Hindlimb muscle (tissue), 1 donor: ENCODE measurements at places on chromosomes 7 and 10.

DNA sequence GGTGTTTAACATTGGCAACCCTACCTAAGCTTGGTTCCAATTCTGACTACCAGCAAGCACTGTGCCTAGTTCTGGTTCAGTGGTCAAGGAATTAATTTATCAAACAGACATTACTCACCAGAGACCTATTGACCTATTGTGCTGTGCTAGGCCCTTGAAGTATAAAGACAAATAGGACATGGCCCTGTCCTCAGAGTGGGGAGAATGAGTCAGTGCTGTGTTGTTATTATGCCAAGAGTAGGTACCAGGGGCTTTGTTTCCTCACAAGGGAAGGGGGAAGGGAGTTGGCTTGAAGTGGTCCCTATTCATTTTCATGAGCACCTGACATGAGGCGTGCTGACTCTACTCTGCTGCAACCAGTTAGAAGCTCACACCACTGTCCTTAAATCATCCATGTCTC lies 62.6 kb upstream of the PLPP4 start:
- no peak for DNase-seq

DNA sequence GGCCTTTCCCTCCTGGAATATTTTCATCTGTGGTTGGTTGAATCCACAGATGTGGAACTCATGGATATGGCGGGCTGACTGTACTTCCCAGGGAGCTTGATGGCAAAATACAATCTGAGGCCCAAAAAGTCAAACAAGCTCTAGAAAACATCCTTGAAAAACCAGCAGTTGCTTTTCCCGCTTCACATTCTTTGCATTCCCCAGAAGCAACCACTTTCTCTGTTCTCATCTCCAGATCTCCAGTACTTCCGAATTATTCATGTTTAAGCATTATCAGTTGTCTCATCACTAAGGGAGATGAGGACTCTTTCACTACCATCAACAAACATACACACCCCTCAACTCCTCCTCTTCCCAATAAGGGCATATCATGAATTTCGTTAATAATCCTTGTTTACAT lies 55.3 kb downstream of the KIF5B start:
- DNase-seq, result no peak

- DNase-seq, result no peak
Observed at GRCh38 chr10:110773693-110774068, 98.0 kb upstream of the PDCD4 start.

- DNase-seq, result no peak
Observed at GRCh38 chr7:39238234-39238869, 260.6 kb downstream of the POU6F2 start.

DNA sequence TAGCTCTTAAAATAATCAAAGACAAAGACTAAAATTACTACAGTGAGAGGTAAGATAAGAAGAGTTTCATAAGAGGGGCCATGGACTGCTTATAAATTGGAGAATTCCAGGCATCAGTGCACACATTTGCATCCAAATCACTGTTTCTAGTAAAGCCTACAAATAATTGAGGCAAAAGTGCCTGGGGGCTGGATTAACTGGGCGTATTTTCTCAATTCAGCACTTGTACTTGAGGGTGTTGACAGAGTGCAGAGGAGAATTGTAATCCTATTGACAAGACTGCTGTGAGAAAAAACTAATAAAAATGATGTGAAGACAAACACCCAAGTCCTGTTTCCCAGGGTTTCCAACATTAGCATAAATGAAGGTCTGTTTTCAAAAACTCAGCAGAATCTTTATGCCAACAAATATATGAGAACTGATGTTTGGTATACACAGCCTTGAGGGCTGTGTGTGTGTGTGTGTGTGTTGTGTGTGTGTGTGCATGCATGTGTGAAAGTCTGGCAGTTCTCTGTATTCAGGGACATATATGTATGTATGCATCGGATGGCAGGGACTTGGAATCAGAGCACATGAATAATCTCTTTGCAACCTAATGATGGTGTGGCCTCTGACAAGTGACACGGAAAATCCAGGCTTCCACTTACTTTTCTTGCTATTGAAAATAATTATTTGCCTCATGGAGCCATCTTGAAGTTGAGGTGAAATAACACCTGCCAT lies 182.1 kb upstream of the CDC14C start:
- DNase-seq, result no peak

DNA sequence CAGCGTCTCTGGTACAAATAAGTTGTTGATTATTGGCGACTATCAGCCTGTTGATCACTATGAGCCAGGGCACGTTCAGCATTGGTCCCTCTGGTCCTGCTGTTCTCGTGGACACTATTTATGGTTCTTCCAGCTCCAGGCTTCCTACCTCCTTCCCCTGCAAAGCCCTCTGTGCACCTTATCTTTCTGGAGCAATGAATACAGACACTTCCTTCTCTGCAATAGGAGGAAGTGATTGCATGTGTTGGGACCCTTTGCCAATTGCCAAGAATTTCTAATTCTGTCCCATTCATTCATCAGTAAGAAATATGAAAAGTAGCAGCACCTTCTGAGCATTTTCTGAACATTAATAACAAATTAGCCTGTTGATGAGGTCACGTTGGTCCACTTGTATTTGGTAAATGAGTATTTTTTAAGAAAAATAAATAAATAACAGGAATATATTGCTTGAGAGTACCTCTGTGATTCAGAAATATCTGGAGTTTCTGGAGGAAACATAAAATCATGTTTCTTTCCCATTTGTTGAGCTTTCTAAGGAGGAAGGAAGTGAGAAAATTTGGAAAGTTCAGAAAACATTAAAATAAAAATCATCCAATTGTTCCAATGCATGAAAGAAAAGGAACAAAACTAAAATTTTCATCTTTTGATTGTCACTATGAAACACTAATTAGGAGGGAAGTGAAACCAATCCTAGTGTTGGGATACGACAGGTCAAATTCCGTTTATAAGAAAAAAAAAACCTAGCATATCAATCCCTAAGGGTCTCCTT lies 259.1 kb upstream of the KLF6 start:
- DNase-seq, result no peak
